RCC 7860 (cell line): ENCODE measurements at places on chromosomes 12 and 14.

- DNase-seq: peak; percentile 97
Observed at GRCh38 chr12:23084236-23084995, 459.4 kb downstream of the ETNK1 start.

DNA sequence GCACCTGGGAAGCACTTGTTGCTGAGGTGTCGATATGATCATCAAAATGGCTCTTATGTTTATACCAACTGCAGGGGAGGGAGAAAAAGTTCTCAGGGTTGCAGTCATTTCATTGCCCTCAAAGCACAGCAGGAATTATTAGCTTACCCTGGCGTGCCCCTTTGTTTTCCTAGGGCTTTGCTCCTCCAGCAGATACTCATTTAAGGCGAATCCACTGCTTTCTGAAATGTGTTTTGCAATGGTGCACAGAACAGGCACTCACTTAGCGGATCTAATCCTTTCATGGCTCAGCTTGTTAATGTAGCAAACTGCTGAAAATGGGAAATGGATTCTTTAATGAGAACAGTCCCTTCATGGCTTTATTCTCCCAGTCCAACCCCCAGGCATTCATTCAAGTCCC is 76.7 kb downstream of the NKX2-1 start:
- no peak for DNase-seq

- no peak for DNase-seq
Observed at GRCh38 chr12:2970744-2971143, 11.5 kb downstream of the TEAD4 start.

GRCh38 chr12:42779186-42779859 is 189.8 kb upstream of the PRICKLE1 start:
- DNase-seq: no peak

- no peak for DNase-seq
Observed at GRCh38 chr12:43937947-43938346, 102.1 kb downstream of the TMEM117 start.

DNA sequence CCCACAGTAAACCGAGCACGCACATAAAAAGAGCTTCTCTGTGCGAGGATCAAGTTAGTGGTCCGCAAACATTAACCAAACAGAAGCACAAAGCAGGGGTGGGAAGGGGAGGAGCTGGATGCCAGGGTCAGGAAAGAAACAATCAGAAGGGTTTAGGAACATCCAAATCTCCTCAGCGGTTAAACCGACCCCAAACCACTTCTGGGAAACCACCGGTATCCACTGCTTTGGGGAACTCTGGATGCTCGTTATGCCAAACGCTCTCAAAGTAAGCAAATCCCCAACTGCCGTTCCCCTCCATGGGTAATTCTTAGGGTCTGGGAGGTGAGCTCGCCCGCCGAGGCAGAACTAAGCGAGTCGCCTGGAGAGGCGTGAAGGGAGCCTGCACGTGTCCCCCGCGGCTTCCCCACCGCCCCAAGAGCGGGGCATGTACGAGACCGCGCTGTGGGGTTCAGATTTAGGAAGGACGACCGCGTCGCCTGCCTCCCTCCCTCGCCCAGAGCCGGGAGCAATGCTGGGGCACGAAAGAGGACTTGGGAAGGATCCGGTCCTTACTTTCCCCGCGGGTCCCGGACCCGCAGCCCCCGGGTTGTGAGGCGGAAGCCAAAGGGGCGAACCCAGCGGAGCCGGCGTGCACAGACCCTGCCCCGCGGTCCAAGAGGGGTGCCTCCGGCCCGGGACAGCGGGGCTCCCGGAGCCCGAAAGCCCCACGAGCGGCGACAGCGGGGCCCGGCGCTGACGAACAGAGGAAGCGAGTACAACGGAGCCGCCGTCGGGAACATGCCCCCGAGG is 711 bp downstream of the SBNO1 start:
- DNase-seq: no peak

DNA sequence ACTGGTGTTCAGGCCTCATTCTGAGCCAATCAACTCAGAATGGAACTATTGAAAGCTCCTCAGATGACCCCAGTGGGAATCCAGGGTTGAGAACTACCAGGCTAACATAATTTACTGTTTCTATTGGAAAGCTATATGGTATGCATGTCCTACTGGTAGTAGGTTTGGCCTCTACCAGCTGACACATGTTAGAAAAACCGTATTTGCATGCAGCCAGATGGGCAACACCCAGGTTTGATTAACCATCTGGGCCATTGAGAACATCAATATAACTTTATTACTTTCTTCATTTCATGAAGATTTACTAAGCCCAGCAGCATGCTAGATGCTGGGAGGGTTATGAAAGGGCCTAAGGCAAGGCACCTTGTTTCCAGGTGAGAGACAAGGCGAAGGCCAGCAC is 181.4 kb upstream of the PARP11 start:
- no peak for DNase-seq

DNA sequence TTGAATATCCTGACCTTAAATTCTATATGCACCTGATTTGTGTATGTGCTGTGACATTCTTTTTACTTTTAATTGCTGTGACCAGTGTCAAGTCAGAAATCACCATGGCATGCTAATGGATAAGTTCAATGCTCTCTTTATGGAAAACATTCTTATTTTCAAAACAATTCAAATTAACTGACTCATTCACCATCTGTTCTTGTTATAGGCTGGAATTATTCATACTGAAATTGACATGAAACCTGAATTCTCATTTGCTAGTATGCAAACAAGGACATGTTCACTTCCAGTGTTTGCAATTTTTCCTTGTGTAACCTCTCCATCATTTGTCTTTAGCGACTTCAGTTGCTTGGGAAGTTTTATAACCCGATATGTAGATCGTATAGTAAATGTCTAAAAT is at the start of gene TAS2R30:
TAS2R30 (minus strand) TSS at position 340 of the 400 bp plus-strand sequence. CDS start 400 bp downstream, outside the sequence.
- no peak for DNase-seq

DNA sequence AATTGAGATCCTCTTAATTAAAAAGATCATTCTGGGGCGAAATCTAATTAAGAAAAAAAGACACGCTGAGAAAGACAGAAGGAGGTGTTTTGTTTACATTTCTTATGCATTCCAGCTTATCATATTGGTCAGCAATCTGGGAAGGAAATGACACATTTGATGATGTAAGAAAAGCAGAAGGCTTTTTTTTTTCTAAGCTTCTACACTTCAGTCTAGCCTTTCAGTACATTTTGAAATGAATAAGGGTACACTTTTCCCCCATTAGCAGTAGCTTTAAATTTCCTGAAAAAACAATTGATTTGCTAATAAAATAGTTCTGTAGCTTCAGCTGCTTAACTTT is 5.9 kb upstream of the GSC start:
- DNase-seq: no peak

GRCh38 chr14:72882047-72882446 is 11.9 kb downstream of the DPF3 start:
- DNase-seq: no peak

GRCh38 chr12:119158402-119158801 is 20.3 kb upstream of the HSPB8 start:
- DNase-seq: no peak

DNA sequence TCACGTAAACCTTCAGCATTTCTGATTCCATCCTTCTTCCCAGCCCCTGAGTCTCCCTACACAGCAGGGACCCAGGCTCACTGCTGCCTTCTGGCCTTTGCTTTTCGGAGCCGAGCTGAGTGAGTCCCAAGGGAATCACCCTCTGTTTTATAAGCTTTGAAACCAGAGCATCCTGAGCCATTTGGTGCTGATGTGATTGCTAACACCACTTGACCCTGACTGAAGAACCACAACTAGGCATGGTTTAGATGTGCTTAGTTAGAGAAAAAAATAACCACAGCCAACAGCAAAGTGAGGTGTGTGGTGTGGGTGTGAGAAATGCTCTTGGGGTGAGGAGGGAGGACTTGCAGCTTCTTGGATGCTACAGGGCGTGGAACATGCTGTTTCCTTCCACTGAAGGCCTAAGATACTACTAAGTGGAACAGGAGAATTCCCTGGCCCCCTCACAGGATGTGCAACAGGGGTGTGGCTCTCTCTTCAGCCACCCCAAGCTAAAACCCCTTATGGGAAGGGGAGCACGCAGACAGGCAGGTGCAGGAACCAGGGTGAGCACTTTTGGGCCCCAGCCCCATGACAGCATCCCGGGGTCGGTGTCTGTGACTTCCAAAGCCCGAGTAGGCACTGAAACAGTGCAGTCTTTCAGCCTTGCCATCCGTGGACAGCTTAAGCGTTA is at the start of gene TC2N:
TC2N (minus strand) TSS at position 221 of the 673 bp plus-strand sequence. CDS start 53,767 bp downstream, outside the sequence.
- no peak for DNase-seq

DNA sequence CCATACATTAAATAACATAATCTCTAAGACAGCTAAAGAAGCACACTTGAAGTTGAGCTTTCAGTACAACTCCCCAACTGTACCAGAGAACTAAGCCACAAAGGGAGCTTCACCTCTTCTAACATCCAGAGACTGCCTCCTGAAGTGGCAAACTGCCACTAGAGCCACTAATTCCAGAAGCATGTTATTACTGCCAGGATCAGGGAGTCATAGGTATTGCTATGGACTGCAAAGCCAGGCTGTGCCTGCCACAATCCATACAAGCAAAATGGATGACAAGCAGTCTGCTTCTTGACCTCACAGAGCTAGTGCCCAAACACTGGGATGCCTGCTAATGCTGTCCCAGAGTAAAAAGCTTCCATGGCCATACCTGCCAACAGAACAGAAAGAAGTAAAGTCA is 160.1 kb downstream of the STXBP6 start:
- DNase-seq: no peak

DNA sequence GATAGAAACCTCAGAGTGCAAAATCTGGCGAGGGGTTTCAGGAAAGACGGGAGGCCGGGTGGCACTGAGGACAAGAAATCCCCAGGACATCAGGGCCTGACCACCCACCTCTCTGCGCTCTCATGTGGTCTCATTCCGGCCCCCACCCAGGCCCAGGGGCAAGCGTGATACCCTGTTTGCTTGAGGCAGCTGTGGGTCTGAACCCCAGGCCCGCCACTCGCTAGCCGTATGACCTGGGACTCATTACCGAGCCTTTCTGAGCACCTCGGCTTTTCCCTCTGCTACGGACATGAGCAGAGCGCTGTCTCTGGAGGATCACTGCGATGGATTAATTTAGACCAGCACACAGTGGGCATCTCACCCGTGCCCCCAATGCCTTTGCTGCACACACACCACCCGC is 25.5 kb upstream of the BCDIN3D start:
- DNase-seq: no peak

GRCh38 chr12:131266591-131267467 is 313.1 kb downstream of the ADGRD1 start:
- no peak for DNase-seq

DNA sequence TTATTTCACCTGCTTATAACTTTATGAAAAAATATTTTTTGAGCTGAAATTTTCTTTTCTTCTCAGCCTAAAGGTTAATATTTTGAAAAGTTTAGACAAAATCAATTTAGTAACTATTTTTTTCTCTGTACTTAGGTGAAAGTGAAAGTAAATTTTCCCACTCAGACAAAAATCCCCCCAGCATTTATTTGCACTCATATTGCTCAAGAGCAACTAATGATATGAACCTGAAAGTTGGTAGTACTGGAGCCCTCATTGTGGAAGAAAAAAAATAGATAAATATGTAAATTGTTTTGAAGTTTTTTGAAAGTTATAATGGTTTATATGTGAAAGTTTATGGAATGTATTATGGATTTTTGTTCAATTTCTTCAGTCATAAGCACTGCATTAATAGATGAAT is 1005.9 kb upstream of the ATXN7L3B start:
- no peak for DNase-seq

- peak; percentile 93 for DNase-seq
Observed at GRCh38 chr12:90211017-90211416, 502.4 kb upstream of the ATP2B1 start.

GRCh38 chr12:51683763-51684357 is 92.8 kb downstream of the SCN8A start:
- DNase-seq: no peak

GRCh38 chr12:110731479-110731878 is 11.2 kb downstream of the PPP1CC start:
- no peak for DNase-seq

DNA sequence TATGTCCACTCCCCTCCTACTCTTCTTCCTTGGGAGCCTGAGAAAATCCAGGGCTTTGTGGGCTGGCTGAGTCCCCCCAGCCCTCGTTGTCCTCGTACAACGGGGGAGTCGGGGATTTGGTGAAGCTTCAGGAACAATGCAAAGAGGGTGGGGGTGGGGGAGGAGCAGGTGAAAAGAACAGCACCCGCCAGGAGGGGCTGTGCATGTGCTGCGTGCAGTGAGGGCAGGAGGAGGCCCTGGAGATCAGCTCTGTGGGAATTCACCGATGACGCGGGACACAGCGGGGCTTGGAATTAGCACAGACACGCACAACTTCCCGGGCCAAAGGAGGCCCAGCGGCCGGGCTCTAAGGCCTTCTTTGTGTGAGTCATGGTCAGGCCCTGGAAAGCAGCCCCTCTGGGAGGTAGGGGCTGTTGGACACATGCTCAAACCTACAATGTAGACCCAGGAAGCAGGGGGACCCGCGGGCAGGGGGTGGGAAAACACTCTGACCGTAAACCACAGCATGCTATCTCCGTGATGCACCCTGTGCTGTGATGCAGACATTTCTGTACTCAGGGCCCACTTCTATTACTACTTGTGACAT is 32.8 kb downstream of the RBM19 start:
- DNase-seq: no peak

- DNase-seq: peak; percentile 84
Observed at GRCh38 chr12:5806371-5807089, 138.5 kb downstream of the ANO2 start.

- DNase-seq: no peak
Observed at GRCh38 chr14:58568322-58568721, 69.4 kb upstream of the DACT1 start.

GRCh38 chr12:68821357-68822188 is 13.6 kb downstream of the MDM2 start:
- DNase-seq: no peak

- no peak for DNase-seq
Observed at GRCh38 chr12:69023840-69024239, 90.9 kb upstream of the CPM start.

DNA sequence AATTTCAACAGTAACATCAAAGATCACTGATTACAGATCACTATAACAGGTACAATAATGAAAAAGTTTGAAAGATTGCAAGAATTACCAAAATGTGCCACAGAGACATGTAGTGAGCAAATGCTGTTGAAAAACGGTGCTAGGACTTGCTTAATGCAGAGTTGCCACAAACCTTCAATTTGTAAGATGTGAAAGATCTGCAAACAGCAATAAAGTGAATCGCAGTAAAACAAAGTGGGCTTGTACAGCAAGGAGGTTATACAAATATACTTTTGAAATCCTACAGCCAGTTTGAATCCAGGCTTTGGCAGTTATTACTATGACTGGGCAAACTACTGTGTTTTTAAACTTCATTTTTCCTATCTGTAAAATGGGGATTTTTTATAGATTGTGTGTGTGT is 1.0 kb upstream of the PLEKHA5 start:
- no peak for DNase-seq

DNA sequence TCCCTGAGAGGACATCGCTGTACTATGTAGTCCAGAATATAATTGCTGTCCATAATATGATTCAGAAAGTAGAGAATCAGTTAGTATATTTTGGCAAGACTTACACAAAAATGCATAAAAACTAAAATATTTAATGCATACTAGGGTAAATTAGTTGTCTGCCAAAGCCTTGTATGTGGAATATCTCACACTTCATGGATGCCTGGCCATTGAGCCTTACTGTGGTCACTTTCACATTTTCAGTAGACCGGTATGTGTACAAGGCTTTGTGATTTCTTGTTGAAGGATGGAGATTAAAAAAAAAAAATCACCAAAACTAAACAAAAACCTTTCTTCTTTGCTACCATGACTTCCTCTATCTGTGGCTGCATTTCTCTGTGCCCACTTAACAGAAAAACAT is 197.3 kb upstream of the DDHD1 start:
- DNase-seq: no peak

GRCh38 chr14:95784137-95784536 is 70.2 kb upstream of the TCL1A start:
- DNase-seq: no peak
